ENCODE measurements at places on chromosomes 11 and 22.
A peak's percentile ranks its signal among the peaks of the same experiment; 100 is the strongest.

- DNase-seq = peak; percentile 53
These were observed 1.1 kb downstream of the CD151 start for GRCh38 chr11:833849-834311.

- no peak for DNase-seq
These were observed 573.7 kb upstream of the ANO3 start for GRCh38 chr11:25758145-25758661.

DNA sequence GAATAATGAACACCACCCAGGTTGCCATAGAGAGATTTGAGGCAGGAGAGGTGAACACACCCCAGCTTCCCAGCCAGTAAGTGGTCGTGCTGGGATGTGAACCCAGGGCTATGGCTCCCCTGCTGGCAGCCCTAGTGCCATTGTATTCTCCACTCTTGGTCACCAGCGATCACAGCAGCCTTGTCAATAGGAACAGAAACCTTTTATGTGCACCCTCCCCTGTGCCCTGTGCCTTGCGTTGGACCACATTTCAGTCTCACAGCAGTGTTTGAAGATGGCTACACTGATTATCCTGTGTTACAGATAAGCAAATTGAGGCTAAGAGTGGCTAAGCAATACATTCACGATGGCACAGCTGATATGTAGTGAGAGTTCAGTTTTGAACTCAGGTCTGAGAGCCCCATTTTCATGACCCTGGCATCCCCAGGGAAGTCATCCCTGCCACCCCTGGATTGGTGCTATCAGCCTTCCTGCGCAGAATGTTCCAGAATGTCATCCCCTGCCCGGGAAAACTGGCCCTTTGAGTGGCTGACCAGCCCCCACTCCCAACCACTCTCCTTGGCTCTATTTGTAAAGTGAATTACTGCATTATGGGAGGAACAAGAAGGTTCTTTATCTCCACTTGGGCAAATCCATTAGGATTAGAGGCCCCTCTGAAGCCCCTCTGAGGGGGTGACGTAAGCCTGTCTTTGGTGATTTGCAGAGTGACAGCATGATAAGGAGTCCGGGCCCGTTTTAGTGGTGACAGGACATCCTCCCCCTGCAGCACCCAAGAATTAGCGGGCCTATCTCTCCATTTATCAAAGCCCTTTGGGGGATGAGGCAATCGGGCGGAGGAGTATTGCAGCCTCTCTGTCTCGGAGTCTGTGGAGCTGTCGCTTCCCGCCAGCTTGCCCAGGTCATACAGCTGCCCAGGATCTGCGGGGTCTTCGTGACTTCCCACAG, 30.9 kb downstream of the SMIM38 start:
- no peak for DNase-seq

GRCh38 chr11:5380740-5381342, 2.8 kb upstream of the OR51M1 start:
- DNase-seq = peak; percentile 47

GRCh38 chr11:75763846-75764245, 4.7 kb upstream of the DGAT2 start:
- DNase-seq = no peak

- no peak for DNase-seq
These were observed 108.0 kb upstream of the ALX4 start for GRCh38 chr11:44417731-44418455.

DNA sequence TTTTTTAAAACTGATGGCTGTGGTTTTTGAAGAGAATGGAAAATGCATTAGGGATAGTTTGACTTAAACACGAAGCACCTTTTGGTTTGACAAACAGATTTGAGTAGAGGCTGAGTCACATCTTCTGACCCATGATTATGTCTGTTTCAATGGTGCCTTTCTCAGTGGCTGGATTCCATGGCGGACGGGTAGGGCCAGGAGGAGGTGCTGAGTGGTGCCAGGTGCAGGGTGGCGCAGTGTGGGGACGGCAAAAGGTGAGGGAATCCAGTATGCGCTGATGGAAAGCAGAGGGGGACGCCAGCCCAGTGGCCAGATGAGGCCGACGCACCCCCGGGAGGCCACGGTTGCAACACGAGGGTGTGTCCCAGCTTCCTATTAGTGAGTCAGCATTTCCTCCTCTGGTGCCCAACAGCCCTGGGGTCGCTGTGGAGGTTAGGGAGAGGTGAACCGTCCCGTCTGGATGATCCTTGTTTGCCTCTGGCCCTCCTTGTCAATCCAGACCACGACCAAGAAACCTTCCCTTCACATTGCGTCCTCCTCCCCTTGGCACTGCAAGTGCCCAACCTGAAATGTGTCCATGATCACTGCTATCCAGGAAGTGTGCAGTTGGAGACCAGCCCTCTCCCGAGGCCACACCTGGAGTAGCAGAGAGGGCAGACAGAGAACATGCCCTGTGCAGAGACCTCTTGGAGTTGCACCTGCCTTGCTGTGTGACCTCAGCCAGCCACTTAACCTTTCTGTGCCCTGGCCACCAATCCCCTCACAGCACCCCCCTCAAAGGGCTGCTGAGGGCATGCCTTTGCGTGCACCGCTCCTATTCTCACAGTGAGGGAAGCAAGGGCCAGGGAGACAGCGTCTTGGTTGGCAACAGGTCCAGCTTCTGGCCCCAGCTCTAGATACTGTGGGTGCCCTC, 32.5 kb upstream of the ATXN10 start:
- no peak for DNase-seq

GRCh38 chr11:111081021-111081511, 164.5 kb upstream of the POU2AF2 start:
- no peak for DNase-seq

DNA sequence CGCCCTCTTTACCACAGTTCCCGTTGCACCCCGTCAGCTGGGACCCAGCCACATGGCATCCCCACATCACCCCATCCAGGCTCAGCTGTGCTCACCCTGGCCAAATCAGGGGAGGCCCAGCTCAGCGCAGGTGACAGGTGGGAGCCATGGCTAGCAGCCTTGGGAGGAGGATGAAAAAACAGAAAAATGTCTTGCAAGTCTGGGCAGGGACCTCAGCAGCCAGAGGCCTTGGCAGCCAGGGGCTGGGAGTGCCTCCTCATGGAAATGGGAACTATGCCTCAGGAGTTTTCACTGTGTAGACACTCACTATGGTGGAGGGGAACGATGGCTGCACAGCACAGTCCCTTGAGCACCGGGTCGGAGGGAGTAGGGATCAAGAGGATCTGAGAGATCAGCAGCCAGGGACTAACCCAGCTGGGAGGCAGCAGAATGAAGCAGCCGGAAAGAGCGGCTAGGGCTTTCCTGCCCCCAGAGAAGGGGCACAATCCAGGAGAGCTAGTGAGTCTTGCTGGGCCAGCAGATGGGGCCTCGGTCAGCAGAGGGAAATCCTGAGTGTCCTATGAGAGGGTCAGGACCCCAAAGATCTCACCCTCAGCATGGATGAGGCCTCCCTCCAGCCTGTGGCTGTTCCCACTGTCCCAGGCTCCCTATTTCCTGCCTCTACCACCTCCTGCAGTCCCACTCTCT, 6.2 kb upstream of the FTH1 start:
- DNase-seq = peak; percentile 61

DNA sequence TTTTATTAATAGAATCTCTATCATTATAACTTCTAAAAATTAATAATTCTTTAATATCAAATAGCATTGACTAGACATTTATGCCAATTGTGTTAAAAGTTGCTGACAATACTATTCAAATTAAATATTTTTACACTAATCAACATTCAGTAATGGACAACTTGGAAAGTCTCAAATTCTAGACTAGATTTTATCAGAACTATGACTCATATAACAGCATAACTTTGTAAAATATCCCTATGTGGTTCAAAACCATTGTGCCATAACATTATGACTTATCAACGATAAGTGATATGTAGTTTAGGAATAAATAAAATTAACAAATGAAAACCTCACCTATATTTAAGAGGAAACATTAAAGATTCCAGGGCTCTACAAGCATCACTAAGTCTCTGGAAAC, 291.8 kb downstream of the SBF2 start:
- DNase-seq = no peak

DNA sequence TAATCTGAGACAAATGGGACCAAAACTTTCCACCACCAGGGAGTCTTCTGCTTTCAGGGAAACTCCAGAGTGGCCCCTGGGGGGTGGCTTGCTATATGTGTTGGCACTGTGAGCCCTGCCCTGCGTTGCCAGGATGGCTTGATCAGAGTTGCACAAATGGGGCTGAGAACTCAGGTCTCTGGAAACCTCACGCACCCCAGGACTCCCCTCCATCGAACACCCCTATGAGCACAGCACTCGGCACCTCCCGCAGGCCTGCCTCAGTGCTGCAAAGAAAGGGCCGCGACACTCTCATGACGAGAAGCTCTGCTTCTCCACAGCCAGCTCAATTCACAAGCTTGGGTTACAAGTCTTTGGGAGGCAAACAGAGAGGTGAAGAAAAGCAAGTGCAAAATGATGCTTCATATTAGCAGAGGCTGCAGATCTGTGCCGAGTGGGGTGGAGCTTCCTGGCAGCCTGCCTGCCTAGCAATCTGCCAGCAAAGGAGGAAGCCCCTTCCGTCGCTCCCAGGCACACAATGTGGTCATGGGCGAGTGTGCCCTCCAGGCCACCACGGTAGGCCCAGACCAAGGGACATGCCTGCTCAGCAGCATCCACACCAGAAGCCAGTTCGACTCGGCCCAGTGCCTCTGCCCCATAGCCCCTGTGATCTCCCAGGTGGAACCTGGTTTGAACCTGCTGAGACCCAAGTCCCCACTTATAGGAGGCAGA, 55.7 kb downstream of the MYH9 start:
- no peak for DNase-seq

GRCh38 chr22:18022876-18023275, 1.5 kb downstream of the MICAL3 start:
- no peak for DNase-seq

DNA sequence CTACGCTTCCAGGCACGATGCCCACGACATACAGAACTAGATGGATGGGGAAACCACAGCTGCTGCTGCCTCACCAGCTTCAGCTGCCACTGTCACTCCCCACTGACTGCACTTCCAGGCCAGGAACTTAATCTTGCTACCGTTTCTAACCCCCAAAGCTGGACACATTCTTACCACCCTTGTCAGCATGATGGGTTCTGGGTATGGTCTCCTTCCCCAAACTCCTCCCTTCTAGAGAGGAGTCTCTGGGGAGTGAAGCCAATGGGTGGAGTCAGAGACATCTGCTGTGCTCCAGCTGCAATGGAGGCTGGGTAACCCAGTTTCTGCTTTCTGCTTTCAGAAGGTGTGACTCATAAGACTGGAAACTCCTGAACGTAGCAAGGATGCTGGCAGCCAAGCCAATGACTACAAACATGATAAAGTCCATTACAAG, 87.0 kb upstream of the THY1 start:
- no peak for DNase-seq

DNA sequence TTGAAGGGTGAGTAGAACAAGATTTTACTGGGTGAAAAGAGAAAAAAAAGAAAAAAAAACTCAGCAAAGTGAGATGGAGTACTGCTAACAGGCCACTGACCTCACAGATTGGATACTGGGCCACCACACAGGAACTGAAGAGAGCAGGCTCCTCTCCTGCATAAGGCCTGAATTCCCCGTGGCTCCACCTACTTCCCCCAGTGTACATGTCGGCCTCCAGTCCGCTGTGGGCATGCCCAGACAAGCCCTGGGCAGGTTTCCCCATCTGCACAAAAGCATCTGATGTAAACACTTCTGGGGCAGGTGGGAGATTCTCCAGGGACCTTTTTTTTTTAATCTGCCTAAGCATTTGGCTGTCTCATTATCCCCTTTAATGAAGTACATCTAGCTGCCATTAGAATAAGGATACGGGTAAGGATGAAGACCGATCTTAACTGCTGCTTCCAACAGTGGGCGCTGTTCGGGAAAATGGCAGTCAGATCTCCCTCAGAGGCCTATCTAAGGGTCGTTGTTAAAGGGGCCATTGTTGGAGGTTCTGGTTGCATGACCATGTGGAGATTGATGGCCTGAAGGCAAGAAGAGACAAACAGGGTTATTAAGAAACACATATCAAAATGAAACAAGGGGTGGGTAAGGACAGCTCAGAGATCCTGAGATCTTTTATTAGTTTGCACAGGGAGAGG, 48.5 kb downstream of the MS4A13 start:
- no peak for DNase-seq

DNA sequence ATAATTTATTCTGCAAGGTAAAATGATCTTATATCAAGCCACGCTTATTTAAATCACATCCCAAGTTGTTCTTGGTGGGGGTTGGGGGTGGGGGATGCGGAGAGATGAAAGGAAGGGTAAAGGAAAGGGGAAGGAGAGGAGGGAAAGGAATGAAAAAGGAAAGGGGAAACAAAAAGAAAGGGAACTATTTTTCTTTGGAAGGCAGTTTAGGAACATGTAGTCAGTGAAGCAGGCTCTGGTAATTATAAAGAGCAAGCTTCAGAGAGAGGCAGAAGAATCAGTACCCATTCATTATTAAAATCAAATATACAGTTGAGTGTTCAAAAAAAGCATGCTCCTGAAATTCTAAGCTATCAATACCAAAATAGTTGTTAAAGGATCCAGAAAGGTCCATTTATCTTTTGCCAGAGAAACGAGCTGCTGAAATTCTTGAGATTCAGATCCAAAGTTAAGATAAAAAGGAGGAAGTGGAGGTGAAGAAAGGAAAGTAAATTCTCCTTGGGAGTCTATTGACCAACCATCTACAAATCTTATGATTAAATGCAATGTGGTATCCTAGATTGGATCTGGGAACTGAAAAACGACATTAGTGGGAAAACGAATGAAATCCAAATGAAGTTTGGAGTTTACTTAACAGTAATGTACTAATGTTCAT, 107.4 kb downstream of the SGSM3 start:
- DNase-seq = no peak

Measured in pancreas (tissue), 10 donors.